ENCODE measurements at places on chromosomes 11 and 22.

DNA sequence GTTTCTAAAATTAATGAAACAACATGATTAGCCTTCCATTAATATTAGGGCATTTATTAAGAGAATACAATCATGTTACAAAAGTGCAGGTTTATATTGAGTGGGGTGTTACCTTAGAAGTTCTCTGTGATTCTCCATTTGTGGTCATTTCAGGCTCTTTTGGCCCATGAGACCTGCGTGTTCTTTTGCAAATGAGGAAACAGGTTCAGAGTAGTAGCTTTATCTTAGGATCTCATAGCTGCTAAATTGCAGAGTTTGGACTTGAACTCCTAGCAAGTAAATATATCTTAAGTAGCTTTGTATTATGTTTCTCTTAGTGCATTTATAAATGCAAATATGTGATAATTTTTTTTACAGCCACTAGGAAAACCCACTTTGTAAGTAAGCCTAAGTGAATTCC, 18.3 kb downstream of the FAR1 start:
- DNase-seq, result no peak

DNA sequence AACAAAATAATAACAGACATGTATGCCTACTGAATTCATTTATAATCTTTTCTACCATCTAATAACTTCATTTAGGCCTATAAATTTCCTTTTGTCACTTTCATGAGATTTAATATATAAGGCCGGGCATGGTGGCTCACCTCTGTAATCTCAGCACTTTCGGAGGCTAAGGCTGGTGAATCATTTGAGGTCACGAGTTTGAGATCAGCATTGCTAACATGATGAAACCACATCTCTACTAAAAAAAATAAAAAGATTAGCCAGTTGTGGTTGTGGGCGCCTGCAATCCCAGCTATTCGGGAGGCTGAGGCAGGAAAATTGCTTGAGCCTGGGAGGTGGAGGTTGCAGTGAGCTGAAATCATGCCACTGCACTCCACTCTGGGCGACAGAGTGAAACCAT, 14.2 kb upstream of the NTM start:
- no peak for DNase-seq

DNA sequence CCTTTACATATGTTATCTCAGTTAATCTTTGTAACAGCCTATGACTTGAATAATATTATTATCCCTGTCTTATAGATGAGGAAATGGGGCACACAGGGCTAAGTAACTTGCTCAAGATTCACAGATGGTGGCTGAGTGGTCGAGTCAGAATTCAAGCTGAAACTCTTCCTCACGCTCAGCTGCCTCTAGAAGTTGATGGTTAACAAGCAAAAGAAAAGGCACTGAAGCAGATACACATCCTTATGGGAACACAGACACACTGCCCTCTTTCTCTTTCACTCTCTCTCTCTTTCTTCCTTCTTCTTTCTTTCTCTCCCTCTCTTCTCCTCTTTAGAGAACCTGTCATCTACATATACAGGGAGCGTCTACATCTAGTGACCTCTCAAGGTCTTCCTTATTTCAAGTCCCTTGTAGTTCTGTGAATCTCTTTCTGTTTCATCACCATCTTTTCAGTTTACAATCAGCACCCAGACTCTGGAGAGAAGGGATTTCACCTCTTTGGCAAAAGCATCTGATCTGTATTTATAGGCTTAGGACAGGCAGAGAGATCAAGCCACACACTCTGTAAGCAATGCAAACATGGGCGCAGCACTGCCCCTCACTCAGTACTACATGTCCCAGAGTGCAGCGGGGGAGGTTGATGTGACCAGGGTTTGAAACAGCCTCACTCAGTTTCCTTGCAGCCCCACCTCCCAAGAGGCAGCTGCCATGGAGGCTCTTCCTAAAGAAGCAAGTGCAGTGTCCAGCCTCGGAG, 75.7 kb downstream of the GRAMD1B start:
- DNase-seq, result no peak

DNA sequence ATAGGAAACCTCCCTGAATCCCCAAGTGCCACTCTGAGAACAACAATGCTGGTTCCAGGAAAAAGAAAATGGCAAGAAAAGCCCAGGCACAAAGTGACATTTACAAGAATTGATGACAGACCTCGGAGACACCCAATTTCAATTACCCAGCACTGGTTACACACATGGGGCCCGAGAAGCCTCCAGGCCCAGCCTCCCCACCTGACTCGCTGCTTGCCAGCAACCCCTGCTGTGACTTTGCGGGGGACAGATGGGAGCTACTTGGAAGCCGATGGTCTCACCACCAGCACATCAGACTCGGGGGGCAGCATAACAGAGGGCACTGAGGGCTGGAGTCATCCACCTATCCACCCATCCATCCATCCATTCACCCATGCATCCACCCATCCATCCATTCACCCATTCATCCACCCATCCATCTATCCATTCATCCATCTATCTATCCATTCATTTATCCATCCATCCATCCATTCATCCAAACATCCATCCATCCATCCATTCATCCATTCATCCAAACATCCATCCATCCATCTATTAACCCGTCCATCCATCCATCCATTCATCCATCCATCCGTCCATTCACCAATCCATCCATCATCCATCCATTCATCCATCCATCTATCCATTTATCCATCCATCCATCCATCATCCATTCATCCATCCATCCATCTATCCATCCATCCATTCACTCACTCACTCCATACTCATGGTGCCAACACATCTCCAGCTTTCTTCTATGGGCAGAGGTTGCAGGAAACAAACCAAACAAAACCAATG, 567.6 kb downstream of the BRD1 start:
- no peak for DNase-seq

DNA sequence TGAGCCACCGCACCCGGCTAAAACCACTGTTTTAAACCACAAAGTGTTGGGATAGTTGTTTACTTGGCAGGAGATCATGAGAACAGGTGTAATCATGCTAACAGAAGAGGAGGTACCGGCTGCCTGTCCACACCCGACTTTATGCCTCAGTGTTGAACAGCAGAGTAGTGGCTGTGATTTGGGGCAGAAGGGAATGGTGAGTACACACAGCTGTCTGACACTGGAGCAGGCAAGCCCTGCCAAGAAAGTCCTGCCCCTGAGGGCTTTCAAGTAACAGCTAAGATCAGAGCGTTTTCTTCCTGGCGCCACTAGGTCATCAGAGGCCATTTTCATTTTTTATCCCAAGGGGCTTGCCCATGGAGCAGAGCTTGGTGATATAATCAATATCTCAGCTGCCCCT, 8.1 kb downstream of the CDKN1C start:
- no peak for DNase-seq

- DNase-seq, result no peak
Measured at GRCh38 chr11:88508759-88509581, 171.4 kb upstream of the CTSC start.

GRCh38 chr11:133240908-133241655, 291.2 kb downstream of the OPCML start:
- no peak for DNase-seq

- no peak for DNase-seq
Measured at GRCh38 chr22:50146439-50147238, 23.9 kb upstream of the PANX2 start.

DNA sequence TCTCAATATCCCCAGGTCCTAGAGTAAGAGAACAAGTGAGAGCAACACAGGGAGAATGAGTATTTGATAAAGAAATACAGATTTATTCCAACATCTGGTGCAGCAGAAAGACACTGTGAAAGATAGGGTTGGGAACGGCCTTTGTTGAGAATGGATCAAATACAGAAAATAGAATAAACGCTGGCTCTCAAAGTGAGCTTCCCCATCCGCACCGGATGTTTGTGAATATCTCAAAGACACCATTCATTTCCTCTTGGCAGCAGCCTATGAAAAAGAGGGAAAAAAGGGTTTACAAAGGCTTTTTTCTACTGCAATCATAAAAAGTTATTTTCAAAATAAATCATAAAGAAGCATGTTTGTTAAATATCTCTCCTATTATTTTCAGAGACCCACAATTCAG, 279.3 kb downstream of the CASP12 start:
- DNase-seq, result no peak

DNA sequence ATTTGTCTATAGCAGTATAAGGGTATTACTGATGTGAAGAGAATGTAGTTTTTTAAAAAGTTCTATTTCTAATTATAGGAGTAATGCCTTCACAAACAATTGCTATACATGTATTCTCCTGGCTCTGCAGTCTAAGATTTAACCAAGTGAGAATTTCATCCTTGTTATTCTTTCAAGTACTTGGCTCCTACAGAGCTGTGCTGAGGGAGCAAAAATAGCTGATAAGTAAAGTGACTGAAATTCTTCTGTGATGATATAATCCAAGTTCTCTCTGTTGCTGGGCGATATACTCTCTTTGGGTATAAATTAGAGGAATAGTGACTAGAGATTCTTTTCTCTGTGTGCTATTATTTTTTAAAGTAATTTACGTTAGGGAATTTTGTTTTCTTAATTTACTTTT, 68.0 kb downstream of the PGR start:
- no peak for DNase-seq

- no peak for DNase-seq
Measured at GRCh38 chr11:514606-515005, 7.6 kb upstream of the RNH1 start.

GRCh38 chr11:12587333-12587991, 86.8 kb upstream of the TEAD1 start:
- DNase-seq, result no peak

DNA sequence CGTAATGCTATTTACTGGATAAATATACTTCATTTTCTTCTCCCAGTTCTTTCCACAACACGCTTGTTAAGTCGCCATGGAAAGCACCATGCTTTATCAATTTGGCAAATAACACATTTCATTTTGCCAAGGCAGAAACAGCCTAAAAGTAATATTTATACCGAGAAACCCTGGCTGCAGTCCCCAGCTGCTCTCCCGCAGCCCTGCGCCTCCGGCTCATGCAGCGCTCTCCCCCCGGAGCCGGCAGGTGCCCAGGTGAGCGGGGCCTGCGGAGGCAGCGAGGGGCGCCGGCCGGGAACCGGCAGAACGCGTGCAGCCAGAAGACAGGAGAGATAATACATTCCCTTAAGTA, 681 bp upstream of the ARHGEF12 start:
- DNase-seq, result no peak

DNA sequence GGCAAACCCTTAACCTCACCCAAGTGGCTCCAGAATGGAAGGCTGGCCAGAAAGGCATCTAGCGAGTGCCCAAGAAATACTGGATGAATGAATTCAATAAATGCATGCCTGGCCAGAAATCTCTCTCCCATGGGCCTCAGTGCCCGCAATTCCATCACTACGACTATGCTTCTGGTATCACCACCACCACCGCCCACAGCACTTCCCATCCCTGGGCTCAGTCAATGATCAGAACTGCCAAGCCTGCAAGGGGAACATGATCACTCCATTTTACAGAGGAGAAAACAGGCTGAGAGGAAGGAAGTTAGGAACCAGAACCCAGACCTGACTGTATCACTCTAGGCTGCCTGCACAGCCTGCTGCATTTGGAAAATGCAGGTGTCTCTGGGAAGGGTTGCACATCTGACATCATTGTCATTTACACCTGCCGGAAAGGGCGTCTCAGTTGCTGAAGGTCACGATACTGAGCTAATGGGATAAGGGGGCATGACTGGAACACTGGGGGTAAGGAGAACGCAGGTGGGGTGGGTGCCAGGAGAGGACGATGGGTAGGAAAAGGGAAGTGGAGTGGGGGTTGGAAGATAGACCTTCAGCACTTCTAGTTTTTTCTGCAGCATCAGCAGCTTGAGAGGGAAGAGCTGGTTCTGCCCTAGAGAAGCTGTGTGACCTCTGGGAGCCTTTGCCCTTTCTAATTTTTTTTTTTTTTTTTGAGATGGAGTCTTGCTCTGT, 3.2 kb downstream of the GPR152 start:
- DNase-seq, result no peak

GRCh38 chr11:13429288-13429687, 33.7 kb downstream of the BTBD10 start:
- DNase-seq, result no peak

DNA sequence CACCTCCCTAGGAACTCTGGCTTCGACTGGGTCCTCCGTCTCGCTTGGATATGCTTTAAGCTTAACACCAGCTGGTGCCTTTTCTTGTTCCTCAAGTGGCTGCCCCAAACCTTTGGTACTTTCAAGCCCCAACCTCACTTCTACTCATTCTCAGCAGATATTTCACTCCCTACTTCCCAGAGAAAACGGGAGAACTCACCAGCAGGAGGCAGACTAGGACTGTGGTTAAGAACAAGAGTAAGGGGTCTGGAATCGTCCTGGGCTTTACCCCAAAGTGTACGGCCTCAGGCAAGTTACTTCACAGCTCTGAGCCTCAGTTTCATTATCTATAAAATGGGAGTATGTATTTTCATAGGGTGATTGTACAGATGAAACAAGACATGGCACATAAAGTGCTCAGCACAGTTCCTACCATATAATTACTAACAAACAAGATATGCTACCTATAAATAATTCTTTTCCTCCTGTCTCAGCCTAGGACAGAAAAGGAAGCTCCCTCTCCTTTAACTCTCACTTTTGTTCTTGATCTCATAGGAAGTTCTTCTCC, 37.8 kb downstream of the PAMR1 start:
- DNase-seq, result no peak

DNA sequence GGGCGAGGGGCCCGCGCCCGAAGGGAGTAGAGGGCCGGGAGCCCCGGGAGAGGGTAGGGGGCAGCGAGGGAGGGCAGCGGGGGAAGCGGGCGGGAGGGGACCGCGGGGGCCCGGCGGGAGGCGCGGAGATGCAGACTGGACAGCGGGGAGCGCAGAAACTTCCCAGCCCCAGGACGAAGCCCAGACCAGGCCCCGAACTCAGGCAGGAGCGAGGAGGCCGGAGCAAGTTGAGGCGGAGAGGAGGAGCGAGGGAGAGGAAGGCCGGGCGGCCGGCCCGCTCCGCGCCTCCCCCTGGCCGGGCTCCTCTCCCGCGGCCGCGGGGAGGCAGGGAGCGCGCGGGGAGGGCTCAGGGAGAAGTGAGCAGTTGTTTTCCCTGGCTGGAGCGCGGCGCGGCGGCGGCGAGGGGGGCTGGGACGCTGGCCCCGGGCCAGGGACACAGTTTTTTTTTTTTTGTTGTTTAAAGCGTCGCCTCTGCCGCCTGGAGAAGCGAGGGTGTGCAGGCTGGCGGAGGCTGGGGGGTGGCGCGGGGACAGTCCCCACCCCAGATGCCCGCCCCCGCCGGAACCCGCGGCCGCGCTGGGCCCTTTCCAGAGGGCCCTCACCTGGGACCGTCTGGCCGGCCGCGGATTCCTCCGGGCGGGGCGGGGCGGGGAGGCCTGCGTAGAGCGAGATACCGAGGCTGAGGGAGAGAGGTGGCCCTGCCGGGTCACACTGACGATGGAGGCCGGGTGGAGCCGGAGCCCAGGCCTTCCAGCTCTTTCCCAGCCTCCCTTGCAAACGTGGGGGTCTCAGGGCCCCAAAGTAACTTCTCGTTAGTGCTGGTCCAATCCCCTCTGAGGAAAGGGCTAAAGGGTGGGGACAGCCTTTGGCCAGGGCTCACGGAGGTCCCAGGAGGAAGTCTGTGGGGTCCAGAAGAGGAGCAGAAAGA, at the start of gene LTBP3:
Gene LTBP3, minus strand, starts transcription at position 358 of the 928 bp plus-strand sequence. CDS start 400 bp downstream, outside the sequence.
- no peak for DNase-seq

DNA sequence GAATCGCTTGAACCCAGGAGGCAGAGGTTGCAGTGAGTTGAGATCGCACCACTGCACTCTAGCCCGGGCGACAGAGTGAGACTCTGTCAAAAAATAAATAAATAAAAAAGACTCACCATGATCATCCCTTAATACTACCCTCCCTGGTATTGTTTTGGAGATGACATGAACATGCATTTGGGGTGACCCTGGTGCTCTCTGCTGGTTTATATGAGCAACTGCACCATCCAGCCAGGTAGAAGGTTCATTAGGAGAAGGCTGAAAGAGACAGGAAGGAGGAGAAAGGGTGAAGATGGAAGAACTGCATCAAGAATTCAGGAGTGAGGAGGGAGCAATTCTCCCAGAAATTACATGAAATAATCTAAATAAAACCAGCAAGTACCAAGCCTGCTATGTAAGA, 37.8 kb downstream of the SLC5A1 start:
- DNase-seq, result no peak

Data from activated CD8-positive, alpha-beta memory T cell treated with anti-CD3 and anti-CD28 coated beads for 1 hour (primary cell).